ENCODE measurements at places on chromosomes 7 and 10.

DNA sequence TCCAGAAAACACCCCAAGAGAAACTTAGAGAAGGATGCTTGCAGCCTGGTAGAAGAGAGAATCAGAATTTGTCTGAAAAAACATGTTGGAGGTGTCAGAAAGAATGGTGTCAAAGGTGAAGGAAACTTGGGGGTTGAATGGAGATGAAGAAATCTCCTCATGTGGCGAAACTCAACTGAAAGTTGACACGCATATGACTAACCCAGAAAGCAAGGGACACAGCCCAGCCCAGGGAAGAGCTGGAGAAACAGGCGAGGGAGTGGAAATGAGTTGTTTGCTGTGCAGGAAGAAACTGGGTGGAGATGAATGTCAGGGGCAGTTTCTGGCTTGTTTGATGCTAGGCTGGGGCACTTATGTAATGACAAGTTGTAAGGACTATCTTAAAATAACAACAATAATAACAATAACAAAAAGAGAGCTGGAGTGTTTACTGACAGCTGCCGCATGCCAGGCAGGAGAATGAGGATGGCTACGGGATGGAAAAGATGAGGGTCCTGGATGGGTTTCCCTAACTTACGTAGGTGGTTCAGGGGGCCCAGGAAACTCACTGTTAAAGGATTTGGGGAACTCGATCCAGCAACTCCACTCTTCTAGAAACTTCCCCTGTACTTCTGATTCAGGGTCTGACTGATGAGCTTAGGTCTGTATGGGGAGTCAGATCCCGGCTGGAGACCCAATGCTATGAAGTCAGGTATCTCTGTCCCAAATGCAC, 57.4 kb downstream of the MAP3K8 start:
- no peak for DNase-seq

DNA sequence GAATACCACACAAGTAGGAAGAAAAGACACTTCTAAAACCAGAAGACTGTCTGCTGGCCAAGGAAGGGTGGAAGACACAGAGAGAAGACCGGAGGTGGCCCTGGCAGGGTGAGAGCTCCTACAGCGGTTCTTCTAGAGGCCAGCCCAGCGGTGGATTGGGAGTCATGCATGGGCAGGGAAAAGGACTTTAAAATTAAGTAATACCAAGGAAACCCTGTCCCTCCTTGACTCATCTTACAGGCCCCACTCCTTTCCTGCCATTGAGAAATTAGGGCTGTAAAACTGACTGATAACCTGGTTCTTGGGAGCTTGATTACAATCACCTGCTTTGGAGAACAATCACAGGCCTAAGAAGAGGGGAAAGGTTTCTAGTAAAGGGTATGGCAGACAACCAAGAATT, 16.1 kb downstream of the CALML3 start:
- DNase-seq = no peak

DNA sequence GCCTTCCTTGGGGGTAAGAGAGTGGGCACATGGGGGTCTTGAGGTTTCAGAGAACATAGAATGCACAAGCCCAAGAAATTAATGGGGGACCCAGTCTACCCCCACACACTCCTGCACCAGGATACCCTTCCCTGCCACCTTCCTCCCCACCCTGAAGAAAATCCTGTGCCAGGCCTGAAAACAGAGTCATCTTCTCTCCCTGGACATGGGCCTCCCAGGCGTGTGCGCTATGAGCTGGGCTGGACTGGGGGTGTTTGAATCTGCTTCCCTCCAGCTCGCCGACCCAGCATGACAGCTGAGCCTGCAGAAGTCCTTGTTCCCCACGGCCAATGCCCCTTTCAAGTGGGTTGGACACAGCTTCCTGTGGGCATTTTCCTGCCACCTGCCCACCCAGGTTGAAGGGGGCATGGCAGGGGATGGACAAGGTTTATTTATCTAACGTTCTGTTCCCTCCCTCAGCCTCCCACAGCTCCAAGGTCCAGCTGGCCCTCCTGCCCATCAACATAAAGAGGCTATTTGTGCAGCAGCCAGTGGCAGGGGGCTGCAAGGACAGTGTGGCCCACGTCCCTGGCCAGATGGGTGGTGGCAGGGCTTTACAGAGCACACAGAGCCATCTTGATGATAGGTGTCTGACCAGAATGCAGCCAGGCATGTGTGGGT, 141.0 kb downstream of the SH3PXD2A start:
- no peak for DNase-seq

DNA sequence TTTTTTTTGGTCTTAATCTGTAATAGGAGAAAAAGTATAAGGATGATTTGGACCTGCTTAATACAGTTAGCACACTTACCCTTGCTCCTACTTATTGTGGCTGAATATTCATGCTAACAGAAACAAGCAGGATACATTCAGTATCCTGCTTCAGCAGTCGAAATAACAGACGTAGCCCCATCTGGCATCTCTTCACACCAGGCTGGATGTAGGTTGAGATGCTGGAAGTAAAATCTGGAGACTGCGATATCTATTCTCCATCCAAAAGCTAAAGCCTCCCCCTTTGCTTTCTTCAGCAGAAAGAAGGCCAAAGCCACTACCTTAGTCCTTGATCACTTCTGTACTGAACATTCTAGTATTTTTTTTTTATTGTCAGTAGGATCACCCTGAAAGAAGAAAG, 537.4 kb downstream of the AUTS2 start:
- DNase-seq = no peak

DNA sequence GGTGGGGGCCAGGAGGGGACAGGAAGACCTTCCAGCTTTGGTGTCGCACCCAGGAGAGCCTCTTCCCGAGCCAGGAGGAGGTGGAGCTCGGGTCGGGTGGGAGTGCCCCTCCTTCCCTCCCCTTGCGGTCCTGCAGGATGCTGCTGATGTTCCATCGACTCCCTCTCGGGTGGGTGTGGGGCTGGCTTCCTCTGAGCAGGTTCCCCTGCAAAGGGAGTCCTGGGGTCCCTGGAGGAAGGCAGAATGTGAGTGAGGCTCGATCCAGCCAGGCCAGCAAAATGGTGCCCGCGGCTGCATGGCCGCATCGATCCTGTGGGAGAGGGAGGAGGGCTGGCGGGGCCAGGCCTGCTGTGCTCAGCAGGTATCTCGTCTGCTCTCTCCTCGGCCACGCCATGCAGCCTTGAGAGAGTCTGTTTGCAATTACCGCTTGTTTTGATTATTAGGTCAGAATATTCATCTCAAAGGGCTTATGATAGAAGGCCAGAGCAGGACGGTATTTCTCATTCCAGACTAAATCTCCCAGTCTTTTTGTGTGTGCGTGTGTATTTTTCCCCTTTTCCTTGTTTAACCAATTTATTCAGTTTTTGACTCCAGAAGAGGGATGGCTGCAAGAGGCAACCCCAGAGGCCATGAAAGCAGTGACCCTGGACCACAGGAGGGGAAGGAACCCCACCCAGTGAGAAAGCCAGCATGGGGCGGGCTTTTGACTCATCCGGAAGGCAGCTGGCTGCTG, 137.3 kb upstream of the ZMIZ1 start:
- DNase-seq = no peak

GRCh38 chr7:5417106-5418071, 6.2 kb downstream of the TNRC18 start:
- DNase-seq = no peak

DNA sequence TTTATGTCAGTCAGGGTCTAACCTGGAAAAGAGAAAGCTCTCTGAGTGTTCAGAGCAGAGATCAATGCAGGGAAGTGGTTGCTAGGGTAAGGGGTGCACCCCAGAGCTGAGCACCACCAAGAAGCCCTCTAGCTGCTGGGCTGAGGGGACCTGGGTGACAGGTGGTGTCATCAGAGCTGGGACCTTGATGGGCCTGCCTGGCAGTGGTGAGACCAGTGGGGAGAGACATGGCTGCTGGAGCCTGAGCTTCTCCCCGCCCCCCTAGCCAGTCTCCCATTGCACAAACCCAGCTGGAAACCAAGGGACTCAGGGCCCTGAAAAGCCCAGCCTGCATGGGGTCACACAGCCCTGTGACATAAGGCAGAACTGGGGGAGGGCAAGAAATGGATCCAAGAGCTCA, 49.1 kb upstream of the OSBPL3 start:
- no peak for DNase-seq

DNA sequence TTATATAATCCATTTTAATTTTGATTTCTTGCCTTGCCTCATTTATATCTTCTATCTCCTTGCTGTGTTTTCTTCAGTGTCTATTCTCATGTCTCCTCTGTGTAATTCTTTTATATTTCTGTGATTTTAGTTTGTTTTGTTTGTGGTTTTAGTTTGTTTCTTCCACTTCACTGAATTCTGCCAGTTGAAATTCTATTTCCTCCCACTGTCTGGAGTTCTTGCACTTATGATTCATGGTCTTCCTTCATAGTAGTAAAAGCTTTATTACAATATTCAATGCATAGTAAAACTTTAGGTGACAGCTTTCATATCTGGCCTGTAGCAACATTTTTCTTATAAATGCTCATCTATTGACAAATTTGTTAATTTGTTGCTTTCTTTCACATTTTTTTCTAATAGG, 113.3 kb downstream of the MAGI2 start:
- no peak for DNase-seq

DNA sequence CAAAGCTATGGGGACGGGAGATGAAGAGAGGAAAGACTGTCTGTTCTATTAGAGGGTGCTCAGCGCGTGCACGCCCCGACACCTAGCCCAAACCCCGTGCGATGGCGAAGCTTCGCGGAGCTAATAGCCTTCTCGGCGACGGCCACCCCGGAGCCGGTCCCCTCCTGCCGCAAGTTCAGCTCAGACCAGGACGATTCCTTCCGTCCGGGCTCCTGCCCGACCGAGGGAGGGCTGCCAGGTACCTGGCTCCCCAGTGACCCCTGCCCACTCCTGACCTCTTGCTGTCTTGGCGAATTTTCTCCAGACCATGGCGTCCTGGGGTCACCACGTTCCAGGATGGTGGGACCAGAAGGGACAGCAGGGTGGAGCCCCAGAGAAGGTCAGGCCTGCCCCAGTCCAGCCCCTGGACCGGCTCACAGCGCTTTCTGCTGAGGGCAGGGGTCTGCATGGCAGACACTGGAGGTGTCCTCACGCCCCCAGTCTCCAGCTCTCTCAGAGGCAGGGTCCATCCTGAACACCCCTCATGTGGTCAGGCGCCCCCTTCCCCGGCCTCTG, 36.7 kb downstream of the UNCX start:
- DNase-seq = no peak

GRCh38 chr10:124741922-124742412, 2.2 kb downstream of the FAM53B start:
- peak; percentile 15 for DNase-seq

DNA sequence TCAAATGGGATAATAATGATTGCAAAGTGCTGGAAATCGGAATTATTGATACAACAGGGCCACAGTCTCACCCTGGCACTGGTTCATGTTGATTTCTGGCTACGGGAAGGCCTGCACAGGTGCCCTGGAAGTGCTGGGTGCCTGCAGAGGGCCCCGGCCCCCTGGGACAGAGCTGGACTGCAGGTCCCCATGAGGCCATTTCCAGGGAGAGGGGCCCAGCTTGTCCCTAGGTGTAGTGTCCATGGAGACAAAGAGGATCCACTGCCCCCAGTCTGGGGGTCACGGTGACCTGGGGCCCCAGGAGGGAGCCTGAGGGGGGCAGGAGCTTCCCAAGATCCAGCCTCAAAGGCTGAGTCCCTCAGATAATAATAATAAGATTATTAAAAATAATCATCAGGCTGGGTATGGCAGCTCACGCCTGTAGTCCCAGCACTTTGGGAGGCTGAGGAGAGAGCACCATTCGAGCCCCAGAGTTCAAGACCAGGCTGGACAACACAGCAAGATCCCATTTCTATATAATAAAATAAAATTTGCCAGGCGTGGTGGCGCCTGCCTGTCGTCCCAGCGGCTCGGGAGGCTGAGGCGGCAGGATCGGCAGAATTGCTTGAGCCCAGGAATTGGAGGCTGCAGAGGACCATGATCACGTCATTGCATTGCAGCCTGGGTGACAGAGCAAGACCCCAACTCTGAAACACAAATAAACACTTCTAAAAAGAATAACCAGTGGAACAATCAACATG, 98.1 kb downstream of the MICALL2 start:
- DNase-seq = no peak

DNA sequence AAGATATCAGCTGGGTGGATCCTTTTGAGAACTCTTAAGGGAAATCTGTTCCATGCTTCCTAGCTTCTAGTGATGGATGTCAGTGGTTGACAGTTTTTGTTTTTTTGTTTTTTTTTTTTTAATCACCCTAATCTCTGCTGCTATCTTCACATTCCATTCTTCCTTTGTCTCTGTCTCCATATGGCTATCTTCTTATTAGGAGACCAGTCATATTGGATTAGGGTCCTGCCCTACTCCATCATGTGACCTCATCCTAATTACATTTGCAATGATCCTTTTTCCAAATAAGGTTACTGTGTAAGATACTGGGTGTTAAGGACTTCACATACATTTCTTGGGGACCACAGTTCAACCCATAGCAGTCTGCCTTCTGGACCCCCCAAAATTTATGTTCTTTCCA, 69.7 kb downstream of the MLLT10 start:
- DNase-seq = no peak

GRCh38 chr7:55427800-55428199, 62.7 kb downstream of the LANCL2 start:
- DNase-seq = peak; percentile 92

GRCh38 chr10:59891936-59892335, 14.4 kb downstream of the CCDC6 start:
- no peak for DNase-seq

DNA sequence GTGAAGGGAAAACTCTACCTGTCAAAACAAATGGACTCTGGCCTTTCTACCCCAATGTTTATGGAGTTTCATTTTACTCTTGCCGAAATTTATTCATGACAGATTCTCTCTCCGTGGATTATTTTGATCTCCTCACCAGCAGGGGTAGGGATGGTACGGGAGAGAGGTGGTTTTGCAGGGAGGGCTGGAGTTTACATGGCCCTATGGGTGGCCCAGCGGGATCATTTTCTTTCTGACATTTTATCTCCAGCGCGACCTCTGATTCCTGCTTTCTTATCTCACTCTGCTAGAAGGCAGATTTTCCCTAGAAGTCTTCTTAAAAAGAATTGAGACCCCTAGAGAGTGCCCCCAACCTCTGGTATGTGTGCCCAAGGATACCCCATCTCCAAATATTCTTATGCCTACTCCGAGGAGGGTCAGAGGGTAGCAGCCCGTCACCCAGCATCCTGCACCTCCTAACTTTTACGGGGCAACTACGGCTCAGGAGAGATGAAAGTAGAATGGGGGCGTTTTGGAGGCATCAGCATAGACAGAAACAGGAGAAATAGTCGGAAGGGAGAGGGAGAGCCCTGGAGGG, 10.1 kb upstream of the GATA3 start:
- DNase-seq = no peak

GRCh38 chr10:52257692-52258075, 56.4 kb upstream of the DKK1 start:
- DNase-seq = no peak

GRCh38 chr7:88357294-88357693, 50.6 kb upstream of the STEAP4 start:
- no peak for DNase-seq

All from DMS79 (cell line).